Effector memory CD4-positive, alpha-beta T cell (primary cell): ENCODE measurements at places on chromosomes 2 and 18.

DNA sequence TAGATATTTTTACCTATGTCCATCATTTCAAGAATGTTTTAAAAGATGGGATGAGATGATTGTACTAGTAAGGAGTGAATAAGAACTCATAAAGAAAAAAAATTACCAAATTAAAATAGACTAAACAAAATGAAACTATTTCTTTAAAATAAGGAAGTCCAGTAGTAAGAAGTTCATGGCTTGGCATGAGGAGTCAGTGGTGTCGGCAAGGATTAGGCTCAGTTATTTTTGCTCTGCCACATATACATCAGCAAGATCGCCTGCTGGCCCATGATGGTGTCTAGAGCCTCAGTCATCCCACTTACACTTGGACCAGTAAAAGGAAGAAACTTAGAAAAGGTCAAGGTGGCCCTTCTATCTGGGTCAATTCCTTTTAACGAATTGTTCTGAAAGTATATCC is 300.9 kb upstream of the SLC8A1 start:
- no peak for DNase-seq

DNA sequence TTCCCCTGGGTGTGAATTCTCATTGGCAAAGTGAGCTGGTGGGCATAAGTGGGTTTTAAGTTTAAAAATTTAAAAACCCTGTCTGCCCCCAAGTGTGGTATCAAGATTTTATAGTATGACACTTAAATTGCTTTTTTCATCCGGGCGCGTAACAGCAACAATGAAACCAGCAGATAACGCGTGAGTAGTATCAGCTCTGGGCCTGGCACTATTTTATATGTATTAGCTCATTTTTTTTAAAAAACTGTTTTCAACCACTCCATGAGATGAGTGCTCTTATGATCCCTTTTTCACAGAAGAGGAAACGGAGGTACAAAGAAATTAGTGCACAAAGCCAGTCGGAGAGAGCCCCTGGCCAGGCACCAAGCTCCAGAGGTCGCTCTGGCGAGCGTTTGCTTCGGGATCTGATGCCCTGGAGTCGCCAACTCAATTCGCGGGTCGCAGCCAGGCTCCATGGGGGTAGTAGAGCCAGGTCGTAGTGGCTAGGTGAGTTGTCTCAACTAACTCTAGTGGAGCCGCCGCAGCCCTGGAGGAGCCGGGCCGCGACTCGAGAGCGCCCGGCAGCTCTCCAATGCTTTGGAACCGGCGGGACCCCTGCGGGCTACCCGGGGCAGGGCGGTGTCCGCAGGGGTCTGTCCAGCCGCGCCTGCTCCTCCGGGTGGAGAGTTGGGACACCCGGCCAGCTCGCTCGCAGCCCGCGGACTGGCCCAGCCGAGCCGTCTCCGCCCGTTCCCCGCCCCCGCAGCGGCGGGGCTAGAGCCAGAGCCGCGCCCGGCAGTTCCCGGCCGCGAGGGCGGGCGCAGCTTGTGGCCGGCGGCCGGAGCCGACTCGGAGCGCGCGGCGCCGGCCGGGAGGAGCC is at the start of gene IL1R1:
Gene IL1R1 (plus strand): TSS at position 777 of the 859 bp plus-strand sequence. CDS start 14,979 bp downstream, outside the sequence.
- DNase-seq, result no peak

DNA sequence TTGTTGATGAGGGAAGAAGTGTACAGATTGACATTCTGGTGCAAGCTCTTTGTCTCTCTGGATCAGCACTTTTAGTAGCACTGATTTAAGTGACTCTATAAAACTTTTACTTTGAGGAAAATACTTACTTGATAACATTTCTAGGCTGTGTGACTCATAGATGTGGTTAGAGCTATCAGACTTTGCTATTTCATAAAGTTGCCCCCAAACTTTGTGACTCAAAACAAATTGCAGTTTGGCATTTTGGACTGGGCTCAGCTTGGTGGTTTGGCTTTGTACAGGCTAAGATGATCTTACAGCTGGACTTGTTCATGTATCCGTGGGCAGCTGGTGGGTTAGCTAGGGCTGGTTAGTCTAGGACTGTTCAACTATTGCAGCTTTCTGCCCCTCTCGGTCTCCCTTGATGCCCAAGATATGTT is 42.1 kb upstream of the GLS start:
- DNase-seq, result no peak

DNA sequence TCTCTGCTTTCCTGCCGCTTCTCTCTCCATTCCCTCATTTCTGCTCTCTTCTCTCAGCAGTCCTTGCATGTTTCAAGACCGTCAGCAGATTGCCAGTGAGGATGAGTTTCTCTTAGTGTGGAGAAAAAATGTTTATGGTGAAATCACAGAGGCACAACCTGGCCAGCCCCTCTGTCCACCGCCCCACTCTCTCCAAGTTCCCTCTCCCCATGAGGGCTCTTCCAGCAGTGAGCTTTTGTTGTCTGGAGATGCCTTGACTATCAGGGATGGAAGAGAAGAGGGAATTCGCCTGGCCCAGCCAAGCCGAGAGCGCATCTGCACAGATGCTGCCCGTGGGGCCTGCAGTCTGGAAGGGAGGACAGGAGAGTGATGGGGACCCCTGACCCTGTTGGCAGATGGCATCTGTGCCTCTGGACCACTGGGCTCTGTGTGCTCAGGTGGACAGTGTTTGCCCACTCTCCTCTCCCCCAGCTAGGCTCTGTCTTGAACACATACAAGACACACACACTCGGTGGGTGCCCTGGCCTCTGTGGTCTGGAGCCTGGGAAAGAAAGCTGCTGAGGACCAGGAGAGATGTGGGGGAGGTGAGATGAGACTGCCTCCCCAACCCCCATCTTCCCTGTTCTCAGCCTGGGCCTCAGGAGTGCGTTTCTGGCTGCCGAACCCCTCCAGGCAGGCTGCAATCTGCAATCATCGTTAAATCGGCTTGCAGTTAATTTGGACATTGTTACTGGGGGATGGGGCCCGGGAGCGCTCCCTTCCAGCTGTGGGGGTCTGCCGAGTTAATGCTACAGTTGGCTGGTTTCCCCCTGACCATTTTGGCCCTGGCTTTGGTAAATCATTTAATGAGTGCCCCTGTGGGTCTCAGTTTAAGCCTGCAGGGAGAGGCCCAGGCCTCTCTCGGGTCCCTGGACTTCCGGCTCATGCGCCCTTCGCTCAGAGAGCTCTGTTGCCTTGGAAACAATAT is 4.5 kb downstream of the ITM2C start:
- no peak for DNase-seq

- DNase-seq, result no peak
Measured at GRCh38 chr2:229335877-229336346, 64.8 kb upstream of the PID1 start.

GRCh38 chr2:231380307-231380706 is 15.2 kb upstream of the B3GNT7 start:
- DNase-seq, result no peak

DNA sequence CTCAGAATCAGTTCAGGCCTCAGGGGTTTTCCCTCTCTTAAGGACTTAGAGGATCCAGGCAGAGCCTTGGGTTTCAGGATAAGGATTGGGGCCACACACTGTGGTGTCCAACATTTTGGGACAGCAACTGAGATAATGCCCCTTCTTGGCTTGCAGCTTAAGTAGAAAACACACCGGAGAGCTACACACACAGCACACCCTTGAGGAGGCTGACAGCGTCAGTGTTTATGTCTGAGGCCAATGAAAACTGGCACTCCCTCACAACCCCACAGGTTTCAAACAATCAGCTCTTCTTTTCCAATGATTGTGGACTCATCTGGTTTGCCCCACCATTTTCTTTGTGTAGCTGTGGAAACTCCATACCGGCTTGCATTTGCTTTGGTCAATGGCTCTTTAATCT is 257.7 kb downstream of the CDCA7 start:
- no peak for DNase-seq

DNA sequence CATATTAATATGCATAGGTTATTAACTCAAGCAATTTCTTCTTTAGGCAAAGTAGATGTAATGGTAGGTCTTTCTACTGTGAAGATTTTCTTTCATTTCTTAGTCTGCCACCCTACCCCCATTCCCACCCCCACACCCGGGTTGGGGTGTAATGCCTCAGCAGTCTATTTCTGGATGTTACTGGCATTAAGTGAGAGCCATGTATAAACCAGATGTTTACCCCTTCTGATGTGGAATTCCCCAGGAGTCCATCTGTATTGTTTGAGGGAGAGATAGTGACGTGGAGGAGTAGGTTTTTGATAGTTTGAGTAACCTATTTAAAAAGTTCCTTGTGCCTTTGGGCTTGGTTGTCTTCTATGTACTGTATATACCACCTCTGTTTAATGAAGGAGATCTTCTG is 11.8 kb downstream of the TDRD15 start:
- no peak for DNase-seq

DNA sequence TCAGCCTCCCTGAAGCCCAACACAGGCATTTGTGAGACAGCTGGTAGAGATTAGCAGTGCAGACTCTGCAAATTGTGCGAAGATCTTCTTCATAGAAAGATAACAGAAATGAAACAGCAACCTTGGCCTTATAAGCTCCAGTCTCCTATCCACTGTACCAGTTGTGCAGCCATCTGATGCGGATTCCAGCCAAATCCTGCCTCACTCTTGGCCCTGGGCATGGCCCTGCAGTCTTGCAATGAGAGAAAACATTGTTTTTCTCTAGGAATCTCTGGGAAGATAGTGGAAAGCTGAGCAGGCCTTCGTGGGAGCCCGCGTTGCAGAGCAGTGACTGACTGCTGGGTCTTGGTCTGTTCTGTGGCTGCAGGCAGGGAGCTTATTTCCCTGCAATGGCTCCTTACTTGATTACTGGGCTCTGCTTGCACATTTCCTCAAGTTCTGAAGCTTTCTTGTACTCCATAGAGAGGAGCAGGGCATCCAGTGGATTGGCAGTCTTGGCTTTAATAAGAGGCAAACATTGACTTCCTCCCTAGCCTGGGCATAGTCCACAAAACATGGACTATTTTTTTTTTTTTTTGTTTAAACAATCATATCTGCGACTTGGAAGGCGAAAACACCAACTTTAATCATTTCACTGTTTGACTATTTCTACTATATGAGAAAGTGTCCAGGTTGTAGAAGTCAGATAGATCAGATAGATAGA is 193.0 kb downstream of the ACTR3 start:
- no peak for DNase-seq

DNA sequence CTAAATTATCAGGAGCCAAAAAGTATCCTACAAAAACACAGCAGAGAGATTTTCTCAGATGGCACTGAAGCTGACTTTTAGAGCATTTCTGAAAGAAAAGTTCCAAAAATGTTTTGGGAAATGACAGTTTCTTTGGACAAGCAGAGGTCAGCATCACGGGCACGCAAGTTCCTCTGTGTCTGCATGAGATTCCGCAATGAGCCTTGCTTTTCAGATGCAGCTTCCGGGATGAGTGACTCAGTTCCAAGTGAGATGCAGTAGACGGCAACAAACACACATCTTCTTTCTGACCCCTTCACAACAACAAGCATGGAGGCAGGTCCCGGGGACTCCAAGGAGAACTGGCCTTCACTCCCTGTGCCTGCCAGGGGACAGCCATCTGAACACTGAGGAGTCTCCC is 76.6 kb downstream of the EIPR1 start:
- DNase-seq, result no peak

DNA sequence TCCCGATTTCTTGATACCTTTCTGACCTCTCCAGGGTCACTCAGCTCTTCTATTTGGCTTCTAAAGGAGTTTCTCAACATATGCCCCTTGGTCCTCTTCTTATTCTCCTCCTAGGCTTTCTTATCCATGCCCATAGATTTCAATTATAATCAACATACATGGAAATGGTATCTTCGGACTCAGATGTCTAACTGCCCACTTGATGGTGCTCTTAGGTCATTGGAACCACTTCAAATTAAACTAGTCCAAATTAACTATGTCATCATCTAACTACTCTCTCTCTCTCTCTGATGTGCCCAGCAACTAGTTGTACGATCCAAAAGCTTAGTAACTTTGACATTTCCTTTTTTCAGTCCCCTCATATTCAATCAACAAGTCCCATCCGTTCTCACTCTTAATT is 43.2 kb upstream of the GPR75 start:
- DNase-seq, result no peak

DNA sequence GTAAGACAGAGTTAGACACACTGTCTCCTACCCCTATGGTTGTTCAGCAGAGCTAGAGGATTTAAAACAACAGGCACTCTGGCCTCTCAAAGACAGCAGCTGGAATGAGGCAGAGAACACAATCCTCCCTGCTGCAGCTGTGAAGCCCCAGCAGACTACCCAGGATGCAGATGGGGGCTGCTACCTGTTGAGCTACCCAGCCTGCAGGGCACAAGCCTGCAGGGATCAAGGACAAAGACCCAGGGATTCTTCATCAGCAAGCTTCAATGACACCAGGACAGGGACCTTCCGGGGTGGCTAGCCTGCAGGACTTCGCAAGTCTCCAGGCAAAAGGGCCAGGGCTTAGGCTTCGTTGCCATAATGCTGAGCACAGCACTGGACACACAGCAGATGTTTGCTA is 27.2 kb downstream of the GALNT14 start:
- no peak for DNase-seq

GRCh38 chr2:9327873-9328352 is 95.4 kb downstream of the ITGB1BP1 start:
- no peak for DNase-seq

- no peak for DNase-seq
Measured at GRCh38 chr2:44949329-44950151, 8.0 kb downstream of the SIX3 start.

DNA sequence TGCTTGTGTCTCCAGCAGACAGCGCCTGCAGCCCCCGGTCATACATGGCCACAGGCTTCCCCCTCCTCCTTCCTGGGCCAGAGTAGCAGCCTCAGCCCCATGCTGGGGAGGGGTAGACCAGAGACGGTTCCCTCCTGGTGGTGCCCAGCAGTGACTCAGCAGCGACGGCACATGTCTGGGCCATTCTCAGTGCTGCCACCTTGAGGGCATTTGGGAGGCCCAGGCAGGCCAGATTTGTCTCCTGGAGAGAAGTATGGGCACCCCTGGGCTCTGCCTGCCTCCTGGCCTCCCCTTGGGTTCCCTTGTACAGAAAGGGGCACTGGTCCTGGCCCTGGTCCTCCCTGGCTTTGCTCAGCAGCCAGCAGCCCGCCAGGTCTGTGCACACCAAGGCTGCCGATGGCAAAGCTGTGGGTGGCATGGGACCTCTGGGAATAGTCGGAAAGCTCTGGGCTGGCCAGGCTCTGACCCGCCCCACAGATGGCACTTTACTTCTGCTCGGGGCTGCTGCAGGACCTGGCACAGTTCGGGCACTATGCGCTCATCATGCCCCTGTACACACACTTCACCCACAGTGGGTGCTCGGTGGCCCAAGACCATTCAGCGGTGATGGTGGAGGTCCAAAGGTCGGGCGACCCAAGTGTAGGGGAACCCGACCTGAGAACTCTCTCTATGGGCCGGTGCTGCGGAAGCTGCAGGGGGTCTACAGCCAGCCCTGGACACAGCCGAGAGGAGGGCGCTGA is 11.4 kb upstream of the ALPI start:
- DNase-seq, result peak; percentile 25

DNA sequence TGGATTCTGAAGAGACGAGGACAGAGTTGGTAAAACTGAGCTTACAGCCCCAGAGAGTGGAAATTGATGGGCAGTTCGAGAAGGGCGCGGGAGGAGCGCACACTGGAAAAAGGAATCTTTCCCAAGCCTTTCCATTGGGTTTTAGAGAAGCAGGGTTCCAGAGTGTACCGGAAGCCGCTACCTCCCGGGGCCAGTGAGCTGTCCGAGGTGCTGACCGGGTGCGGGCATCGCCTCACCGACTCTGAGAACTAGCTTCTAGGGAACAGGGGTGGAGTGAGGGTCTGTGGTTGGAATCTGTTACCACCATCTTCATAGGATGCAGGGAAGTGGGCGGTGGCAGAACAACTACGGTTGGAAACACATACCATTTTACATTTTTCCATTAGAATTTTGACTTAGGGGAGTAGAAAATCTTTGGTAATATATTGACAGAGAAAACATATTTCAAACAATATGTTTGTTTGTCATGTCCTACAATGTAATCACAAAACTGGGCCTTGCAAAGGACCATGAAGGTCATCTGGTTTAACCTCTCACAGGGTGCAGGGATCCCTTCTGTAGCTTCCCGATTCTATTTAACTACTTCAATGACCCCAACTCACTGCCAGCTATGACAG is 724 bp downstream of the NMS start:
- DNase-seq, result no peak
